ENCODE measurements at places on chromosomes 3 and 15.

- no peak for DNase-seq
Observed at GRCh38 chr3:141605883-141606282, 119.1 kb downstream of the RASA2 start.

- DNase-seq = no peak
Observed at GRCh38 chr3:191269289-191270085, 59.7 kb upstream of the CCDC50 start.

GRCh38 chr3:65751123-65751700 is 287.5 kb downstream of the MAGI1 start:
- no peak for DNase-seq

- no peak for DNase-seq
Observed at GRCh38 chr3:23740517-23740965, 65.2 kb upstream of the UBE2E1 start.

DNA sequence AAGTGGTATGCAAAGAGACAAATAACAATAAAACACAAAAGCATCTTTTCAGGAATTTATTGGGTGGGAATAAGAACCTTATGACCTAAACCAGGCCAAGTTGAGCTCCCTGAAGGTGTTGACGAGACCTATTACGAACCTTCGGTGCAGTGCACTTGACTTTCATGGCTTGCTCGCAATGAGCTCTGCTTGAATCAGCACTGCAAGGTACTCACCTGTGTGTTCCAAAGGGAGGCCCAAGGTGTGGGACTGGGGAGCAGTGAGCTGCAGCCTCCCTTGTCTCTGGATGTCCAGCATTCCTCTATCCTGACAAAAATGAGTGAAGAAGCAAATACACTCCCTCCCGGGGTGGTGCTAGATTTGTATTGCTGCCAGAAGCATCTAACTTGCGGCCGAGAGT is at the start of gene MDFIC2:
TSS of gene MDFIC2 (minus strand) at position 303 of the 400 bp plus-strand sequence. CDS start 665 bp downstream, outside the sequence.
- DNase-seq = no peak

DNA sequence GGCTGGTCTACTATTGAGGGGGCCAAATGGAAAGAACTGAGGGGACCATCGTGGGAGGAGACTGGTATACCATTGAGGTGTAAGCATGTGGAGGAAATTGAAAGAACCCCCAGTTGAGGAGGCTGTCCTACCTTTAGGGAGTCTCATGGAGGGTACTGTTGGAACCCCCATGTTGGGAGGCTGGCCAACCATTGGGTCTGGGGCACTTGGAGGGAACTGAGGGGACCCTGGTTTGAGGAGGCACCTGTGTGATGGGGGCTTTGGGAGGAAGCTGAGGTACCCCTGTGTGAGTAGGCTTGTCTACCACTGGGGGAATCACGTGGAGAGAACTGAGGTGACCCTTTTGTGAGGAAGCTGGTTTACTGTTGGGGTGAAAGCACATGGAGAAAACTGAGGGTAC is 157.5 kb downstream of the FBLN2 start:
- no peak for DNase-seq

DNA sequence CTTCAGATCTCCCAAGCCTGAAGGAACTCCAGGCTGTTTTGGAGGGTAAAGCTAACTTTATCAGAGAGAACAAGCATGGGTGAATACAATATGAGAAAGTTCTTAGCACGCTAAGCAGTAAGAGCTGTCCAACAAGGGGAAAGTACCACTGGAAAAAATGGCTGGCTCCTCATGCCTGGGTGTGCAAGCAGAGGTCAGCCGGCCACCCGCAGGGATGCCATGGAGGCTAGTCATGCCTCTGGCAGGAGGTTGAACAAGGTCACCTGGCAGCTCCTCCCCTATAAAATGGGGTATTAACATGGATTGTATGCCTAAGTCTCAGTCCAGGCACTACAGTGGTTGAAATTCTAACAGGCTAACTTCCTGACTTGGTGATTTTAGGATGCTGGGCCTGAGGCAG is 75.4 kb upstream of the SLC6A1 start:
- DNase-seq = no peak

DNA sequence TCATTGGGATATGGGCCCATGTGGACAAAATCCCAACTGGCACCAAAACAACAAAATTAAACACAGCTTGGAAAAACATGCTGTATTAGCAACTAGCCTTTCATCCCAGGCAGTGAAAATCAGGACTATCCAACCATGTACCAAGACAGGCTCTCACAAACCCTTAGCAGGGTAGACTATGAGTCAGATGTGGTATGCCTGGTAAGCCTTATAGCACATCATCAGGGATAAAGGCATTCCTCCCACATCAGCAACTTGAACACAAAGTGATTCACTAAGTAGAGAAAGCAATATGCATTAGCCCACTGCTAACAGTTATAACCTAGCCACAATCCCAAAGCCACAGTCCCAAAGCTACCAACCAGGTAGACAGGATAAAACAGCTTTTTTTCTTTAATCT is 8.0 kb downstream of the CEP152 start:
- DNase-seq = no peak

- no peak for DNase-seq
Observed at GRCh38 chr3:15941958-15942357, 144.2 kb upstream of the ANKRD28 start.

- no peak for DNase-seq
Observed at GRCh38 chr3:128397484-128397883, 69.2 kb downstream of the DNAJB8 start.

GRCh38 chr3:35665390-35666055 is 26.2 kb downstream of the ARPP21 start:
- DNase-seq = no peak

DNA sequence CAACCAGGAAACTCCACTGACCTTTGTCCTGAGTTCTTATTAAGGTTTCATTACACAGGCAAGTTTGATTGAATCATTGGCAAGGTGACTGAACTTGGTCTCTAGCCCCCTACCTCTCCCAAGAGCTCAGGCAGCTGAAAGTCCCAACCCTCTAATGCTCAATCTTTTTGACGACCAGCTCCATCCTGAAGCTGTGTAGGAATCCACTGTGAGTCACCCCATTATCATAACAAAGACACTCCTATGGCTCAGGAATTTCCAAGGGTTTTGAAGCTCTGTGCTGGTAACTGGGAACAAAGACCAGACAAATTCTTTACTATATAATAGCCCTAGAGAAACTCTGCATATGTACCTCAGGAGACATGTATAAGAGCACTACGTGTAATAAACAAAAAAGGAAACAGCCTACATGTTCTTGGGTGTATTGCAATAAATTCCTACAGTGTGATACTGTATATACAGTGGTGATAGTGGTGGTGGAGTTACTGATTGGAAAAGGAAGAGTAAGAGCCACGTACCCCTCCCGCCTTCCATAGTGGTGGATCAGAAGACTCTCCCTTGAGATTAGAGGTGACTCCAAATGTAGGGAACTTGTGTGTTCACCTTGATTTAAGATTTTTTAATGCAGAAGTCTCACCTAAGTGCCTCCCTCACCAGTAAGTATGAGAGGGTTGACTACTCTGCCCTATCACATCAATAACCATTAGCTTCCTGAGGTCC is 116.6 kb downstream of the ST8SIA2 start:
- no peak for DNase-seq

- no peak for DNase-seq
Observed at GRCh38 chr3:175398676-175399075, 539.5 kb downstream of the NAALADL2 start.

GRCh38 chr3:38545550-38545949 is 49.4 kb downstream of the EXOG start:
- no peak for DNase-seq

DNA sequence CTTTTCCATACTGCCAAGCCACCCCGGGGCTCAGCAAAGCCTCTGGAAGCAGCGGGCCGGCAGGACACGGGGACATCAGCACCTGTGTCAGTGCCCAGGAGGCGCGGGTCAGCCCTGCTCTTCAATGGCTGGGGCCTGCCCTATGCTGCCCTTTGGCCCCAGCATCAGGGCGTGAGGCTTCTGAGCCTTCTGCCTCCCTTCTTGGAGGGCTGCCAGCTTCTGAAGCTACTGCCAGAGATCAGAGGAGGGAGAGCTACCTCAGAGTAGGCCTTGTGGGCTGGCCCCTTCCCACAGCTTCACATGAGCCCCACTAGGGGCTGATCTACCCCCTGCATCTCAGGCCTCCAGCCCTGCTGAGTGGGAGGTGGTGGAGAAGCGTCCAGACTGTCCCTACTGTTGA is 13.0 kb upstream of the TMEM115 start:
- no peak for DNase-seq

DNA sequence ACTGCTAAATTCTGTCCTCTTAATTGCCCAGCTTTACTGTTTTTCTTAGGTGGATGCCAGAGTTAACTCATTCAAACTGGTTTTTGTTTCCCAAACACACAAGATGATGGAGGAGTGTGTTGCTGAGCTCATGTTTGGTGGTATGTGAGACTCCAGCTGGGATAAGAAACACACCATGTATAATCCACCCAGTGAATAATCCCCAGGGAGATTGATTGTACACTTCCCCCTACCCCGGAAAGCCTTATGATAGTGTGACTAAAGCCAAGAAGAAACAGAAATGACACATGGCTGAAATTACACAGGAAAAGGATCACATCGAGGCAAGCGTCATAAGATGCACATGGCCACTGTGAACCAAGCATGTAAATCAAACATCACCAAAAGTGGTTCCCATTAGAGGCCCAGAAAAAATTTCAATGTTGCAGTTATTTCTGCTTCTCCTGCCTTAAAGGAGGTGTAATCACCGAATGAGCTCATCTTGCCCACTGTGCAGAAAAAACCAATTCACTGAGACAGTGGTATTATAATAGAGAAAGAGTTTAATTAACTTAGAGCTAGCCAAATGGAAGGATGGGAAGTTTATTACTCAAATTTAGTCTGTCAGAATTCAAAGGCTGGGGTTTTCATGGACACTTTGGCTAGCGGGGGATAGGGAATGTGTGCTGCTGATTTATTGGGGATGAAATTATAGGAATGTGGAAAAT is 56.7 kb upstream of the MAGI1 start:
- DNase-seq = no peak

- no peak for DNase-seq
Observed at GRCh38 chr15:46270481-46271147, 635.8 kb downstream of the SQOR start.

GRCh38 chr3:44109771-44110361 is 131.8 kb upstream of the TOPAZ1 start:
- DNase-seq = no peak

DNA sequence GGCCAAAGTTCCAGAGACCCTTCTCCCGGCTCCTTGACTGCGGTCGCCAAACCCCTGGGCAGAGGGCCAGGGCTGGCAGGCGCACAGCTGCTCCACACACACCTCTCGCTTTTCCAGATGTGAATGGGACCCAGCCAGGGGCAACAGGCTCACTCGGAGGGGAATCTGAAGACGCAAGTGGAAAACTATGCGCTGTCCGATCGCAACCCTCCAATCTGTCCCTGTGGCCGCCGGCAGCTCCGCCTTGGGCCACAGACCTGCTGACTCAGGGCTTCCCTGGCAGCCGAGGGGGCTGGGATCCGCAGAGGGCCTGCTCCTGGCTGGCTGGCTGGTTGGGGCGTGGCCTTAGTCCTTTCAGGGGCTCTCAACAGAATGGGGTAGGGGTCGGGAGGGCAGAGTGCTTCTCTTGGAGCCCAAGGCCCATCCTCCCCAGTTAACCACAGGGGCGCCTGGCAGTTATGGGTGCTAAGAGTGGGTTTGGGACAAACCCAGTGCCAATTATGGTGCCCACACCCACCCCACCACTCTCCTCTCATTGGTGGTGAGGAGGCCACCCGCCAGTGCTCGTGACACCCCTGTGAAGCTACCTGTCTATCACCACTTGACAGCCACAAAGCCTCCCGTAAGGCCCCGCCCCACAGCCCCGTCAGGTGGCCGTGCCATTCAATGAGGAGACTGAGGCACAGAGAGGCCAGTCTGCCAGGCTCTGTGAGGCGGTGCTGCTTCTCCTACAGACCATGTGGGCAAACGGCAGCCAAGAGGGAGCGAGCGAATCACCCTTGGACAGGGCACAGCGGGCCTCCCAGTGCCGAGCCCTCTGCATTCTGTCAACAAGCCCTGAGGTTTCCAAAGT is 53.8 kb downstream of the IQSEC1 start:
- no peak for DNase-seq

DNA sequence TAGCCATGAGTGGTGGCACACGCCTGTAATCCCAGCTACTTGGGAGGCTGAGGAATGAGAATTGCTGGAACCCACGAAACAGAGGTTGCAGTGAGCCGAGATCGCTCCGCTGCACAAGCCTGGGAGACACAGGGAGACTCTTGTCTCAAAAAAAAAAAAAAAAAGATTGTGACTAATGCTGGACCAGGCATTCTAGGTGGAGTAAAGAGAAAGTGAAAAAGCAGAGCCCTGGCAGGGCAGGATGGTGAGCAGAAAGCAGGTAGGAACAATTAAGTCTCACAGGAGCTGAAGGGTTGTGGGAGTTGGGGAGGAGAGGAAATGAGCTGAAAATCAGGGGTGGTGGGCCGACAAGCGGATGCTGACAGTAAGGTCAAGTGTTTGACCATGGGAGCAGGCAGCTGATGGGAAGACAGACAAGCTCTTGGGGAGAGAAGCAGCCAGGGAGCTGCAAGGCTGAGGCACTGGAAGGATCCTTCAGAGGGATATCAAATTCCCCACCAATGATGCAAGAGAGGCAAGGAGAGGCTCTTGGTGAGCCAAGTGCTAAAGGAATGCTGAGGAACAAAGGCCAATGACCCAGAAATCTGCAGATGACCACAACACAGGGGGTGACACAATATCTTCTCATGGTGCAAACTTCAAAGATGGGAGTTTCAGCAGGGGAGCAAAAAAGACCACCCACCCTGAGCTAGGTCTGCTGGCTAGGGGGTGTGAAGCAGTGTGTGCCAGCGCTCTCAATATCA is 251.1 kb downstream of the ULK4 start:
- no peak for DNase-seq

- no peak for DNase-seq
Observed at GRCh38 chr3:167228135-167228534, 152.0 kb downstream of the ZBBX start.

DNA sequence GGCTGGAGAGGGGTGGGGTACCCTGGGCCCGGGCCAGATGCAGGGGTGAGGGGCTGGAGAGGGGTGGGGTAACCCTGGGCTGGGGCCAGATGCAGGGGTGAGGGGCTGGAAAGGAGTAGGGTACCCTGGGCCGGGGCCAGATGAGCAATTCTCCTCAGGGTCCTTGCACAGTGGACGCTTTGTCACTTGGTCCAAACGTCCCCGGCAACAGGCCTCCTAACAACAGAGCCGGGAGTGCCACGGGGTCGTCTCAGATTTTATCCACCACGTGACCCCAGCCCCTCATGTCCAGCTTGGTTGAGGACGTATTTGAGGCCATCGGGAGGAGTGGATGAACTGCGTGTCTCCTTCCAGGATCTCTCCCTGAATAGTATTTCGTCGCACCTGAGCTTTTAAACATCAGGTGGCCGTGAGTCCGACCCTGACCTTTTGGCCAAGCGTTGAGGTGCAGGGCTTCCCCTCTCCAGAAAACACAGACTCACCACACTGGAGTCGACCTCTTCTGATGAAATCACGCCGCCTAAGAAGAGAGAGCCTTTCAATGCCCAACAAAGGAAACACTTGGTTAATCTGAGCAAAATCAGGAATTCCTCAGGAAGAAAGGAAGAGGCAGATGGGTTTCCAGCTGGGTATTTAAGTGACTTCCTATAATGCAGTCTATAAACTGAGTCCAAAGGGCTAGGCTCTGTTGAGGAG is 12.8 kb upstream of the LRRC15 start:
- no peak for DNase-seq

- DNase-seq = no peak
Observed at GRCh38 chr15:52288986-52289385, 6.6 kb downstream of the MYO5C start.

All from stimulated activated CD4-positive, alpha-beta T cell treated with anti-CD3 and anti-CD28 coated beads, Interleukin-1b, Interleukin-23, amount 100 ng/mL, for 24 hours (primary cell).